AG04449 (cell line): ENCODE measurements at places on chromosomes 13 and 19.

DNA sequence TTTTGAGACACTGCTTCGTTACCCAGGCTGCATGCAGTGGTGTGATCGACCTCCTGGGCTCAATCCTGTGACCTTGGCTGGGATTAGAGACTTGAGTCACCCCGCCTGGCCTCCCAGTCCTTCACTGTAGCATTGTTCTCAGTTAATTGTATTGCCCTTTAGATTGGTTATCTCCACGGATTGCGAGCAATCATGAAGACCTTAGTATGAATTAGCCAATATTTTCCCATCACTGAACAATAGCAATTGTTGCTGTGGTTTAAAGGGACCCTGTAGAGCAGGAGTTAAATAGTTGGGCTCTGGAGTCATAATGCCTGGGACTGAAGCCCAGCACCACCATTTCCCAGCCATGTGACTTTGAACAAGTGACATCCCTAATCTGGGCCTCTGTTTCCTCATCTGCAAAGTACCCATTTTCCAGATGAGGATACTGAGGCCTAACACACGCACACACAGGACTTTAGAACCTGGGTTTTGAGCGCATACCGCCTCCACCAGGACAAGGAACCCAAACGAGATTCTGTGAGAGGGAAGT is 8.4 kb downstream of the PPP1R14A start:
- no peak for DNase-seq

DNA sequence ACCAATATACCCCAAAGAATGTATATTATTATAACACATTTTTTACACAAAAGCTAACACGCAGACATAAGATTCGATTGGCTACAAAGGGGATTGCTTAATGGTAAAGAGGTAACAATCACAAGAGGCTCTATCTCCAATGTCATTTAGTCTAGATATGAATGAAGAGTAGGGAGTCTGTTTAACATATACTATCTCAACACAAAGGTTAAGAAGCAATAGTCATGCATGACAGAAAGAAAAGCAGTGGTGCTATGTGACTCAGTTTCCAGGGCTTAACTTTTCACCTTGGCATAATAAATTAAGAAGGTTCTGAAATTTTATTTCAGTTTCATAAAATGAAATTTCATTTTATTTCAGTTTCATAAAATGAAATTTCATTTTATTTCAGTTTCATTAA is 33.3 kb downstream of the UFM1 start:
- no peak for DNase-seq

GRCh38 chr13:48131533-48131932 is 36.6 kb upstream of the MED4 start:
- no peak for DNase-seq

- DNase-seq = no peak
Measured at GRCh38 chr19:29514525-29515232, 11.1 kb upstream of the VSTM2B start.

GRCh38 chr13:72552731-72553130 is 174.7 kb downstream of the MZT1 start:
- no peak for DNase-seq

DNA sequence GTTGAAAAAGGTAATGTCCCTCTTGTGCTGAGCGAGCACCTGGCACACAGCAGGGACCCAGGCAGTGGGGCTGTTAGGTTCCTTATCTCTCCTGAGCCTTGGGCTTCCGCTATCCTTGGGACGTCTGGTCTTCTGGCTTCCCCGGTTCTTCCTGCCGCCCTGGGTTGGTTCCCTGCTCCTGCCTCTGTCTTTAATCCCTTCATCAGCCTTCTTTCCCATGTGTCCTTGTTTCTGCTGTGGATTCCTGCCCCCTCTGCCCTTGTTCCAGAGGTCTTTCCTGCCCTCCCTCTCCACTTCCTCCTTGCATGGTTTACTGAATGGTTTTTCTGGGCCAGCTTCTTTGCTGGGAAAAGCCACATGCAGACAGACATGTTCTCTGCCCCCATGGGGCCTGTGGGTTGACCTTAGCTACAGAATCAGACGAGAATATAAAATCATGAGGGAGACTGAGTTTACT is 2.6 kb downstream of the EPN1 start:
- DNase-seq = no peak

GRCh38 chr19:56712611-56713276 is 41.2 kb upstream of the ZNF835 start:
- DNase-seq = no peak
